ENCODE measurements at places on chromosomes 5 and 9.

DNA sequence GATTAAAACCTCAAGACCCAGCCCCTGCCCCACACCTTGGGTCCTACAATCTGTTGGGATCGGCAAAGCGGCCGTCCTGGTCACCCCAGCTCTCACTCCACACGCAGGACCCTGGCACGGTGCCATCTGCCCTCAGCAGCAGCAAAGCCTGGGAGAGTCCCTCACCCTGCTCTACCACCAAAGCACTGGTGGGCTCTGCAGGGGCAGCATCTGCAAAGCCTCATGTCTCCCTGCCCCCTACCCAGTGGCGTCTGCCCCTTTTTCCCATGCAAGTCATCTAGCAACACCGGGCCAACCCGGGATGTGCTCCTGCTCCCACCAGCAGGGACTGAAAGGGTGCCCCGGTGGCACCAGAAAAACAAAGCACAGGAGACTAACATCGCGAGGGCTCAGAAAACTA, 19.6 kb upstream of the CNOT6 start:
- no peak for DNase-seq

DNA sequence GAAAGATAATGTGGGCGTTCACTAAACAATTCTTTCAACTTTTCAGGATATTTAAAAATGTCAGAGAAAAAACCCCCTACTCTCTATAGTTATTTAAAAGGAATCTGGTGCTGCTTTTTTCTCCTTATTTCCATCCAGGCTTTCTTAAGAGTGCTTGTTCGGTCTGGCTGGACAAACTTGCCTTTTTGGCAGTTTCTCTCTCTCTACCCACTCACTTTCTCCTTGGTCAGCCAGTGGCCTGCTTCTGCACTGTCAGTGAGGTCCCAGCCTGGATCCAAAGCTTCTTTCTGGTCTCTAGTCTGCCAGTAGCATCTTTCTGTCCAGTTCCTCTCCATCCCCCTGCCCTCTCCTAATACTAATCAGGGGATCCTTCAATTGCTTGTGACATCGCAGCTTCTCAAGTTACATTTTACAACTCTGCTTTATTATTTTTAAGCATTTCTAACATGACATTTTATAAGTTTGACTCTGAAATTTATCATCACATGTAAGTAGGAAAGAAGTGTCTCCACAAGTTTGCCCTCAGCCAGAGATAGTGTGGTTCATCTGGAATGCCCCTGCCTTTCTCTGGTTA, 50.4 kb downstream of the PIK3R1 start:
- DNase-seq: no peak

GRCh38 chr5:171855798-171856763, 70.5 kb downstream of the SMIM23 start:
- DNase-seq: peak; percentile 56

DNA sequence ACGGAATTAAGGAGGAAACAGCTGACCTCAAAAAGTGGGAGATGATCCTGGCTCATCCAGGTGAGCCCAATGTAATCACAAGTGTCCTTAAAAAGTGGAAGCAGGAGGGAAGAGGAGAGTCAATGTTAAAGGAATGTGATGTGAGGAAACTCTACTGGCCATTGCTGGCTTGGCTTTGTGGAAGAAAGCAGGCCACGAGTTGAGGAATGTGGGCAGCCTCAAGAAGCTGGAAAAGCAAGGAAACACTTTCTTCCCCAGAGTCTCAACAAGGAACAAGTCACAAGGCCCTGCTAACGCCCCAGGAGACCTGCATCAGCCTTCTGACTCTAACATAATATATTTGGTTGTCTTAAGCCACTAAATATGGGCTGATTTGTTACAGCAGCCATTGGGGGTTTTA, 252.8 kb downstream of the PSAT1 start:
- DNase-seq: no peak

GRCh38 chr9:138098116-138098907, 220.7 kb downstream of the CACNA1B start:
- no peak for DNase-seq

Measured in MV-4-11 (cell line).